ENCODE measurements at places on chromosomes 12 and 14.

- no peak for DNase-seq
Observed at GRCh38 chr12:104291867-104292524, 11.5 kb upstream of the EID3 start.

DNA sequence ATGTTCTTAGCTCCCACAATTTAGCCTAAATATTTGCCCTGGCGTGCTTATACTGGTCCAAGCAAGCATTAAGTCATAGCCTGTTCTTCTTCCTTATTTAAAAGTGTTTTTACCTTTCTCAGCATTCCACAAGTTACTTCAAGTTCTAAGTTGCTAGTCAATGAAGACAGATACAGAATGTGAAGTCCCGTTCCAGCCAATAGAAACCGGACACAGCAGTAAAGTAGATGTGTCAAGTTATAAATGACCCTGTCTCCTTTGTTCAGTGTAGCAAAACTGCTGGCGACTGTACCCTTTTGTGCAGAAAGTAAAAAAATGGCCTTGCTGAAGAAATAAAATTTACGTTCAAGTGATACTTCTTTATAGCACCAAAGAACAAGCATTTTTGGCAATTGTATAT, 3.9 kb downstream of the SNAPC1 start:
- no peak for DNase-seq

GRCh38 chr14:65016471-65016870, 29.8 kb downstream of the FNTB start:
- DNase-seq: peak; percentile 6

DNA sequence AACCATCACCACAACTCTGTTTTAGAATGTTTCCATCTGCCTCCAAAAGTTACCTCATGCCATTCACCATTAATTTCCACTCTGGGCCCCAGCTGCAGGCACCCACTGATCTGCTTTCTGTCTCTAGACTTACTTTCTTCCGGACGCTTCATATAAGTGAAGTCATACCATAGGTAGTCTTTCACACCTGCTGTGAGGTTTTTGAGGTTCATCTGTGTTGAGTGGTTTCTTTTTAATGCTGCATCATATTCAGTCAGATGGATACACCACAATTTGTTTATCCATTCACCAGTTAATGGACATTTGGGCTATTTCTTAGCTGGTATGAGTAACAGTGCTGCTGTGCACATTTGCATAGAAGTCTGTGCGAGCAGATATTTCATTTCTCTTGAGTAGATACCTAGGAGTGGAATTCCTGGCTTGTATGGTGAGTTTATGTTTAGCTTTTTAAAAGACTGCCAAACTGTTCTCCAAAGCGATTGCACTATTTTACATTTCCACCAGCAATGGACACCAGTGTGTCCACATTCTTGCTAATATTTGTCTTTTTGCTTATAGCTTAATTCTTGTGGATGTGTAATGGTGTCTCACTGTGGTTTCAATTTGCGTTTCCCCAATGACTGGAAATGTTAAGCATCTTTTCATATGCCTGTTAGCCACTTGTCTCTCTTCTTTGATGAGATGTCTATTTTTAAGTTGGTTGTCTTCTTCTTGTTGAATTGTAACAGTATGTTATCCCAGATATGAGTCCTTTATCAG, 48.3 kb downstream of the ZFYVE21 start:
- no peak for DNase-seq

GRCh38 chr14:77027538-77028383, 747 bp downstream of the IRF2BPL start:
- DNase-seq: peak; percentile 27

GRCh38 chr12:89529738-89530137, 3.9 kb upstream of the POC1B start:
- DNase-seq: peak; percentile 32

DNA sequence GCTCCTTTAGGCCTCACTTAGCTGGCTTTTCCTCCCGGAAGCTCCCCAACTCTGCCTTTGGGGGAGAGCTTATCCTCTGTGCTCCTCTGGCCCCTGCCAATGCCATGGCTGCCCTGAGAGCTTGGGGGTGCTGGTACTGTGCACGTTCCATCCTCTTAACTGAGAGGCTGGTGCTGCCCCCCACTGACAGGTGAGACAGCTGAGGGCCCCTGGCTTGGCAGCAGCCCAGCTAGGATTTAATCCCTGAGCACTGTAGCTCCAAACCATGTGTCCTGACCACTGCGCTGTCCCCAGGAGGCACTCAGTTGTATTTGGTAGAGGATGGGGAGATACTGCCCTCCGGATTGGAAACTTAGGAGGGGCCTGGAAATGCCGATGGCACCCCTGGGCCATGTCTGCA, 46.1 kb downstream of the UBE3B start:
- DNase-seq: no peak

DNA sequence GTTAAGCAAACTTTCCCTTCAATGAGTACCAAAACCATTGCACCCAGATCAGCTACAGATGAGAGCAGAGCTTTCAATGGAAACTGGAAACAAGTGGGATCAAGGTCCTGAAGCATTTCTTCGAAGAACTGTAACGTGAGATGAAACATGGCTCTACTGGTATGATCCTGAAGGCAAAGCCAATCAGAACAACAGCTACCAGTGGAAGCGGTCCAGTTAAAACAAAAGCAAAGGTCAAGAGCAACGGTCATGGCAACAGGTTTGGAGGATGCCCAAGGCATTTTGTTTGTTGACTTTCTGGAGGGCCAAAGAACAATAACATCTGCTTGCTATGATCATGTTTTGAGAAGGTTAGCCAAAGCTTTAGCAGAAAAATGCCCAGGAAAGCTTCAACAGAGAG, 137.9 kb upstream of the CPSF6 start:
- no peak for DNase-seq

GRCh38 chr12:98618952-98619351, 25.5 kb downstream of the SLC25A3 start:
- DNase-seq: no peak

- DNase-seq: no peak
Observed at GRCh38 chr12:58922849-58923248, 2.5 kb upstream of the LRIG3 start.

- DNase-seq: no peak
Observed at GRCh38 chr12:94094700-94095099, 53.7 kb upstream of the PLXNC1 start.

- no peak for DNase-seq
Observed at GRCh38 chr12:67747869-67748742, 99.6 kb downstream of the DYRK2 start.

DNA sequence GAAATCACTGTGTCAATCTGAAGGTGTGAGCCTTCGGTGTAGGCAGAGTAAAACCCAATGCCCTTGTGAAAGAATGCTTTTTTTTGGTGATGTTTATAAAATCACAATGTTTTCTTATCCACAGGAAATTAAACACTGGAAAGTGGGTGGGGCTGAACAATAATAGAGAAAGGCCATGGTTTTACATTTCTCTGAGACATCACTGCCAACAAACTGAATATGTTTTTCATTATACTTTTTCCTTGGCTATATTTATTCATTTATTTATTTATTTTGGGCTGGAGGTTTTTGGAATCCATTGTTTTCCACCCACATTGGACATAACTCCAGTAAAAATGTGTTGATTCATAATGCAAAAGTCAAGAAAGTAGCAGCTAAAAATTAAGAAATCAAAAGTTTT, 16.9 kb downstream of the LRRK2 start:
- no peak for DNase-seq

- DNase-seq: no peak
Observed at GRCh38 chr14:87306409-87307168, 686.4 kb downstream of the GALC start.

GRCh38 chr14:21279783-21280182, at the start of gene RPGRIP1:
RPGRIP1 (plus strand) TSS chr14:21280083; CDS start chr14:21287977, 7,894 bp downstream.
- no peak for DNase-seq

DNA sequence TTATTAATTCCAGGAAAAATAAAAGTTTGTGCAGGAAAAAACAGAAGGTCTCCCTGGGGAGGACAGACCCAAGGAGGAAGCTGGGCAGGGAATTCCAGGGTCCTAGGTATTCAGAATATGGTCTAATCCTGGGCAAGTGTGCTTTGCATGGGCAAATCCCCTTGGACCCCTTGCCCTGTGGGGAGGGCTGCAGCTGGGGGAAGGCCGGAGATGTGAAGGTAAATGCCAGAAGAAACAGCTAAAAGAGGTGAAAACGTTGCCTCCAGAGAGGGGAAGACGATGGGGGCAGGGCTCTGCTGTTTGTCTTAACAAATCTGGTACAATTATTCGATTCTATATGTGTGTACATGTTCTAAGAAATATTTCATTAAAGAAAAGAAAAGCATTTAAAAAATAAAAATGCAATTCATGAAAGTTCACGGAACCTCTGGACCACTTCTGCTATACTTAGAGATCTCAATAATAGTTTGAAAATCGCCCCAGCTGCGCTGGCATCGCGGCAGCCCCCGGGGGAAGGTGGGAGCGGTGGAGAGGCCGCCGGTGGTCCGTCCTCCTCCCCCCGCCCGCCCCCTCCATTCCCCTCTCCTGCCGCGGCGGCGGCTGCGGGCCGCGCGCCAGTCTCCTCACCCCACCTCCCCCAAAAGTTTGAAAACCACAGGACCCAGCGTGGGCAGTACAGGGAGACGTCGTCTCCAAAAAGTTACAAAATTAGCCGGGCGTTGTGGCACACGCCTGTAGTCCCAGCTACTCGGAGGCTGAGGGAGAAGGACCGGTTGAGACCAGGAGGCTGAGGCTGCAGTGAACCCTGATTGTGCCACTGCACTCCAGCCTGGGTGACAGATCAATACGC, 1.5 kb upstream of the PRPF40B start:
- no peak for DNase-seq

GRCh38 chr12:117439531-117440001, 78.1 kb upstream of the NOS1 start:
- no peak for DNase-seq

DNA sequence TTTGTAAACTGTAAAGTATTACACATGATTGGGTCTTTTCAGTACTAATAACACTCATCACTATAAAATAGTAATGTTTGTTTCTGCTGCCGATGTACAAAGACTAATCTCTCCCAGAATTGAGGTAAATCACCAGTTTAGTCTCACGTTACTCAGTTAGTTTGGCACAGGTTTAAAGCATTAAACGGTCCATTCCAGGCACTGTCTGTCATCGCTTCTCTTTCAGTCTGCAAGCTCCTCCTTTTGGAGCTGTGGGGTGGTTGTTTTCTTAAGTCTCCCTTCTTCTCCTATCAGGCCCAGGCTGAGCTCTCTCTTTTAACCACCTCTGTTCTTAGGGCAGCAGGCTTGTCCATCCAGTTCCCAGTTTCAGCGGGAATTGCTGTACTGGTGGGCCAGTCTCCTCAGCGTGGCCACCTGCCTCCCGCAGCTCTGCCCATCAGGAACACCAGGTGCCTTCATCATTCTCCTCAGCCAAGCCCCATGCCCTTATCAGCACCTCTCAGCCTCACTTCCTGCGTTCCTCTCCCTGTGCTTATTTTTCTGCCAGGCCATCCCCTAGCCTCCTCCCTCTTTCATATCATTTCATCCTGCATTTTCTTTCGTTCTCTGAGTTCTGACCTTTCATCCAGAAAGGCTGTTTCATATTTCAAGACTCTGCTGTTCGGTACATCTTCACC, 149.0 kb downstream of the TGFB3 start:
- DNase-seq: no peak

DNA sequence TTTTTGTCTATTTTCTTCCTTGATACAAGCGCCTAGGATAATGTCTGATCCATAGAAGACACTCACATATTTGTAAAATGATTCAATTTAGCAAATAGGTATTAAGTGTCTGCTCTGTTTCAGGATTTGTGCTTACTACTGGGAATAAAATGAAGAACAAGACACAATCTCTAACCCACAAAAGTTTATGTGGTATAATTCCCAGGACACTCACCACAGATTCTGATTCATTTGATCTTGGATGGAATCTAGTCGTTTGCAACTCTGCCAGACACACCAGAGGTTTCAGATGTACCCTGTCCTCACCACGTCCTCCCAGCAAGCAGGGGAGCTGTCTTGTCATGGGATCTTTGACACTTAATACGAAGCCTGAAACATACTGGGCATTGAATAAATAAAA, 208.3 kb downstream of the LRIG3 start:
- no peak for DNase-seq

DNA sequence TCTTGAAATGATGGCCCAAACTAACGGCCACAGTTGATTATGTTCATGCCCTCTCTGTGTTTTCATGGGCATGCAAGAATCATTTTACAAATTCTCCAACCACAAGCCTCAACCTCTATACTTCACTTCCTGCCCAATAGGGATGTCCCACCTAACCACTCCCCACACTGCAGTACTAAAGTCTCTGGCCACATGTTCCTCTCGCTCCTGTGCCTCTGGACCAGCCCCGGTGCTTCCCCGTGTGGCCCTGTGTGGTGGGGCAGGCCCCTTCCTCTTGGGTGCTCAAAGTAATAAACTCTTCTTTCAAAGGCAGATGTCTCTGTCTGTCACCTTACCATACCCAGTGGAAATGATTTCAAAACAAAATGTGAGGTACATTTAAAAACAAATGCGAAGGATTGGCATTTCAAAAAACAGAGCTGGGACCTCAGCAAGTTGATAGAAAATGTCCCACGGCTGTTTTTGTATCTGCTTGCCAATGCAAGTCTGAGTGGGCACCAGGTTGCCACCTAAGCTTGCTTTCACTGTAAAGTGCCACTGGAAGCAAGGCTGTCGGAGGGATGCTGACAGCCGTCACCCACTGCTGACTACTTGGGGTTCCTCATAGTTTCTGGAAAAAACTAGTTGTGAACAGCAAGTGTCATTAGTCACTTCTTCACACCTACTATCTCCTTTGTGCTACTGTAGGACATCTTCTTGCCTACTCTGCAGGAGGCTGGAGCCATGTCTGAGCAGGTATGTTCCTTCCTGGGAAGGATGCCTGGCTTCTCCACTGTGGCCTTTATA, 8.2 kb upstream of the SERPINA11 start:
- no peak for DNase-seq

GRCh38 chr12:18719922-18720510, 17.8 kb downstream of the PLCZ1 start:
- no peak for DNase-seq

GRCh38 chr12:121980191-121980891, 41.3 kb upstream of the BCL7A start:
- no peak for DNase-seq

- no peak for DNase-seq
Observed at GRCh38 chr14:101844219-101844618, 82.7 kb downstream of the PPP2R5C start.

DNA sequence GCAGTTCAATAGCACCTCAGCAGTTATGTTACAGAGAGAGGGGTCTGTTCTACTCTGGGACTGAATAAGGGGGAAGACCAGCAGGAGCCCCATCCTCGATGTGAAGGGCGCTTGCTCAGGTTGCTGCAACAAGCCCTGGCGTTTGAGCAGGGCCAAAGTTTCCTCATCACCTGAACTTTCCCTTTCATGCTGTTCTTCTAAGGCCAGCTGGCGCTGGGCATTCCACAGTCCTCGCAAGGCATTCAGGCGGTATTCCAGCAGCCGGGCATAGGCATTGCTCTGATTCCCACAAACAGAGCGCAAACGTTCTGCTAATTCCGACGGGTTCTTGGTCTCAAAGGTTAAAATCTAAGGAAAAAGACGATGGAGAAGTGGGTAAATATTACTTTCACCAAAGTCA, 62.8 kb downstream of the HECTD4 start:
- no peak for DNase-seq

Measured in neuronal stem cell (in vitro differentiated cells).